Cardiac ventricle fibroblast (primary cell): ENCODE measurements at places on chromosomes 6 and 20. TPM values are rescaled to one million over a fixed set of nuclear protein-coding genes. Genes with fewer than 3 reads are reported as not detected.

The SLC44A4 gene
- not detected in 2 replicates for total RNA-seq

The PPP1R3G gene
- 2.6 and 3.0 TPM in 2 replicates for total RNA-seq

The CDYL gene
- total RNA-seq: 18.0 and 21.0 TPM in 2 replicates

The PRDM1 gene
- 0.62 and 3.1 TPM in 2 replicates for total RNA-seq

The SLC25A27 gene
- total RNA-seq: 0.73 and 1.7 TPM in 2 replicates
